ENCODE measurements at places on chromosomes 4 and X.

- DNase-seq, result no peak
These were observed 771 bp downstream of the NAP1L2 start for GRCh38 chrX:73213734-73214425.

DNA sequence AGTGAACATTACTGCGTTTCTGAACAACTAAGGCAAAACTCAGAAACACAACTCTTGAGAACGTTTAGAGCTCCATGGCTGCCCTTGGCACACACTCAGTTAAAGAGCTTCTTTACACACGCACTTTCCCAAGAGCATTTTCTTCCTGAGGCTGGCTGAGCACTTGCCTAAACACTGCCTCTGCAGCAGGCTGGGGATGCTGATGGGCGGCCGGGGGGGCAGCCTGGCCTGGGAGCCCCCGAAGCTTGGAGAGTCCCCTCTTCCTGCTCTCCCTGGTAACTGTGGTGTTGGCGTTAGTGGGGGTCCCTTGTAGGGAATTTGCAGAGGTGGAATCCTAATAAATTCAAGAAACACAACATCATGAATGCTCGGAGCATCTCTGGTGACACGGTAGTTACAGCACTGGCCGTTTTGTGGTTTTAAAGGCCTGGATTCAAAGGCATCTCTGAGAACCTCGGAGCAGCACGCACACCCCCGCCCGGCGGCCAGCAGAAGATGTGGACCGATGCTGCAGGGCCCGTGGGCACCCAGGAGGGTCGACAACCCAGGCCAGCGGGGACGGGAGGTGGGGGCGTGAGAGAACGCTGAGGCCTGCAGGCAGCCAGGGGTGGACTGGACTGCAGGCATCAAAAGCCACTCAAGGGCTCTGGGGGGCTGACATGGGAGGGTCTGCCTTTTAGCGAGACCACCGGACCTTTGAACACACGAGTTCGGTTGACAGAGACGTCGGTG lies 45.4 kb downstream of the FGFRL1 start:
- no peak for DNase-seq

GRCh38 chr4:41448934-41449333 lies 89.0 kb upstream of the LIMCH1 start:
- no peak for DNase-seq

GRCh38 chr4:77827343-77827742 lies 8.2 kb upstream of the CNOT6L start:
- no peak for DNase-seq

DNA sequence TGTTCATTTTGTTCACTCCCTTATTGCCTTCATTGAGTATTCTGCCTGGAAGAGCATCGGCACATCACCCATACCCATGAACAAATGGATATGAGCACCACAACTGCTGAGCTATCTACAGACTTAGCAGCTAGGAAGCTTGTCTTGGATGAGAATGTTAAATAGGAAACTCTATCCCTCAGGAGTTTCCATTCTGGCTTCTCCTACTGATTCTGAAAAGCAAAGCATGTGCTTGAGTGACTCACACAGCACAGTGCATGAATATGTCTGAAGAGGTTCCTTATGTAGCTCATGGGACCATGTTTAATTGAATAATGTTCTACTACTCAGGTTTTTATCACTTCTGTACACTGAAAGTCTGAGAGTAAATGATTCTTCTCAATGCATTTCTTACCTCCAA lies 57.3 kb upstream of the MXRA5 start:
- DNase-seq, result no peak

DNA sequence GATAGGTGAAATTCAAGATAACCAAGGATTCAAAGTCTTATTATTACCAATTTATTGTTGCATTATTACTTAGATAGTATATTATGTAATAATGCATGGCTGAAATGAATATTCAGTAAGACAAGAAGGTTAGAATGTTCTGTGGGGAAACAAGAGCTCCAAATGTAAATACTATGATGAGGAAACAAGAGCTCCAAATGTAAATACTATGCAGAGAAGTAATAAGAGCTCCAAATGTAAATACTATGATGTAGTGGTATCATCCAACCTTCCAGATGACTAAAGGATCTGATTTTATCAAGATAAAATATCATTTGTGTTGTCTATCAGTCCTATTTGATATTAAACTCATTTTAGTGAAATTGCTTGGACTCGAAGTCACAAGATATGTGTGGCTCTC lies 82.2 kb upstream of the PCDH18 start:
- DNase-seq, result no peak

GRCh38 chr4:80803337-80803736 lies 227.2 kb upstream of the BMP3 start:
- DNase-seq, result no peak

DNA sequence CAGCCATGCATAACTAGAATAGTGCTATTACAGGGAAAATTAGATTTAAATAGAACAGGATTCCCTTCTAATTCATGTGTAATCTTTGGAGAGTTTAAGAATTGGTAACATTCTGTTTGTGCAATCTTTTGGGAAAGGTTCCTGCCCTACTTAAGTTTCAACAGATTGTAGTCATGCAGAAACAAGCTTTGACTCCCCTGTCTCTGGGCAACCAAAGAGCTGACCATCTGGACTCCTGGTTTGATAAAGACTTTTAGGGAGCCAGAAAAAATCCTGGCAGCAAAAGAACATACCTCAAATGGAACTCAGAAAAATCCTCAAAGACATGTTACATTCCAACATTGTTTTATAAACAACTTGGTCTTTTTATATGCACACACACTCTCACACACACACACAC lies 191.1 kb upstream of the NEIL3 start:
- no peak for DNase-seq

GRCh38 chr4:101304916-101305315 lies 42.4 kb downstream of the PPP3CA start:
- DNase-seq, result no peak

DNA sequence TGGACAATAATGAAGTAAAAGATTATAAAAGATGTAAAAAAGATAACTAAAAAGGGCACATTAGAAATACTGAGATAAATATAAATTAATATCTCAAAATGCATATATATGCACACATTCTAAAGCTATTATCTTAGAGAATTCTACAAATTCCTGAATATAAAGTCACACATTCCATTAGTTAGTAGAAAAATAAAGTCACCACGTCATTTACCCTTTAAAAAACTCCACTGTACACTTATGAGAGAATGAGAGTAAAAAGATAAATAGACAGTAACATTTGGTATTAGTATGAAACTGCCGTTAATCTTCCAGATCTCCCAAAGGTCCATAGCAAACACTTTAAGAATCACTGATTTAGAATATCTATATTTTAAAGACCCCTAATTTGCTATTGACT lies 67.2 kb upstream of the IL15 start:
- no peak for DNase-seq

- no peak for DNase-seq
These were observed 79.1 kb downstream of the AMOT start for GRCh38 chrX:112761242-112762207.

- DNase-seq, result no peak
These were observed 129.0 kb downstream of the AFF2 start for GRCh38 chrX:148629434-148629833.

DNA sequence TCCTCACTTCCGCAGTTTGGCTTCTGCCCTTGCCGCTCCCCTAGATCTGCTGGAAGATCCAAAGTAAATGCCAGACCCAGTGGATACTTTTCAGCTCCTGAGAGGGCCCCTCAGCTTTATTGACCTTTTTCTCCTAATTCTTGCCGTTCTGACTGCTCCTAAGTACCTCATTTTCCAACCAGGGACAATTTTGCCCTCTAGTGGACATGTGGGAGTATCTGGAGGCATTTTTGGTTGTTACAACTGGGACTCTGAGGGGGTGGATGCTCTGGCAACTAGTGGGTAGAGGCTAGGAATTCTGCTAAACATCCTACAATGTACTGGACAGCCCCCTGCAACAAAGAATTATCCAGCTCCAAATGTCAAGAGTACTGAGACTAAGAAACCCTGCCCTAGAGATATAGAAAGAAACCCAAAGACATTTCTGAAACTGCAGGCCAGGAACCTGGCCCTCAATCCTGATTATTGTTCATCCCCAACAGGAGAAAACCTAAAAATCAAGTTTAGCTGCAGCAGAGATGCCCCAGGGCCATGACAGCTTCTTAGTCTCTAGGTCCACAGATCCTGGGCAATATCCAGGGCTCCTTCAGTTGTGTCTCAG lies 3.4 kb downstream of the TEX13B start:
- DNase-seq, result no peak

- no peak for DNase-seq
These were observed 6.7 kb downstream of the TBL1X start for GRCh38 chrX:9471571-9471985.

DNA sequence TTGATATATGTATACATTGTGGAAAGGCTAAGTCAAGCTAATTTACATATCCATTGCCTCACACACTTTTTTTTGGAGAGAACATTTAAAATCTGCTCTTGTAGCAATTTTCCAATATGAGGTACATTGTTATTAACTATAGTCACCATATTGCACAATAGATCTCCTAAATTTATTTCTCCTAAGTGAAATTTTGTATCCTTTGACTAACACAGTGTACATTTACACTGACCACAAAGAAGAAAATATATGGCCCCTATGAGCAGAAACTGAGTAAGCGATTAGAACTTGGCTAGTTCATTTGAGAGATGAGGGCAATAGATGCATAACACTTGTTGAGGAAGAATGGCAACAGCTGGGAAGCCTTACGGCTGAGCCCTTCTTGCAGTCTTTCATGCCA lies 20.3 kb upstream of the GUCY1B1 start:
- no peak for DNase-seq

GRCh38 chrX:16914058-16914457 lies 32.4 kb upstream of the REPS2 start:
- no peak for DNase-seq

DNA sequence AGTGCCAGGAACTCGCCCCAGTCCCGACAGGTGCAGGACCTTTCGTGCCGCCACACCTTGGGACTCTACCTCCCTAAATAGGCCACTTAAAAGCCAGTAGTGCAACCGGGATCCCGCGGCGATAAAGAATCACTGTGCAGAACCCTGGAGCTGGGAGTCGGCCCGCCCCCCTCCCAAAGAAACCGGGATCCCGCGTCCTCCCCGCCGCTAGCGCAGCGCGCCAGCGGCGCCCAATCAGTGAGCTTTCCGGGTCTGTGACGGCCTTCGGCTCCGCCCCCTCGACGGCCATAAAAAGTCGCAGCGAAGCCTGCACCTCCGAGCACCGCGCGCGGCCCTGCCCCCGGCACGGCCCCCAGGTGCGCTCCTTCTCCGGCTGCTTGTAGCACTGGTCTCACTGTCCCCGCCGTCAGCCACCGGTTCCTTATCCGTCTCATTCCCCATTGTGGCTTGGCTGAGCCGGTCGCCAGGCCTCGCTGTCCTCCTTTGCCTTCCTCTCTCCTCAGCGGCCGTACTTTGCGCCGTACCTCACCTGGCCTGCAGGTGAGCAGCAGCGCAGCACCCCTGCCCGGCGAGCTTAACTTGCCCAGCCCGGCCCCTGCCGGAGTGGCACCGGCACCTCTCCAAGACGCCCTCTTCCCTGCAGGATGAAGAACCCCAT lies at the start of gene LRAT:
Gene LRAT (plus strand): TSS at position 318 of the 658 bp plus-strand sequence. CDS start 327 bp downstream, at position 645.
- no peak for DNase-seq

GRCh38 chrX:155900765-155901164 lies 19.6 kb downstream of the VAMP7 start:
- DNase-seq, result no peak

DNA sequence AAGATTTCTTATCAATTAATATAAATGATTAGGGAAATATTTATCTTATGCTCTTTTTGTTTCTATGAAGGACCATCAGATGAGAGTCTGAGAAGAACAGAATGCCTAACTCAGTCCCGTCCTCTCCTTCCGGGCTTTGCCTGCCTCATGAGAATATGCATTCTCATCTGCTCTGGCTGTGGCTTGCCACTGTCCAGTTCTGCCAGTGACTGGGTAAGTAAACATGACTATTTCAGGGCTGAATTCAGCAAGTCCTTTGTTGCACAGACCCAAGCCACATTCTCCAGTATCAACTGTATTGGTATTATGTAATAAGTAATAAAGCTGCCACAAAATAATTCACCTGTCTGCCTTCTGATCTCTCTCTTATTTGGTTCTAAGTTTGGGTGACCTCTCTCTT lies 110.7 kb downstream of the WDFY3 start:
- DNase-seq, result no peak

- peak; percentile 71 for DNase-seq
These were observed 44.7 kb downstream of the PRPS1 start for GRCh38 chrX:107672955-107673378.

DNA sequence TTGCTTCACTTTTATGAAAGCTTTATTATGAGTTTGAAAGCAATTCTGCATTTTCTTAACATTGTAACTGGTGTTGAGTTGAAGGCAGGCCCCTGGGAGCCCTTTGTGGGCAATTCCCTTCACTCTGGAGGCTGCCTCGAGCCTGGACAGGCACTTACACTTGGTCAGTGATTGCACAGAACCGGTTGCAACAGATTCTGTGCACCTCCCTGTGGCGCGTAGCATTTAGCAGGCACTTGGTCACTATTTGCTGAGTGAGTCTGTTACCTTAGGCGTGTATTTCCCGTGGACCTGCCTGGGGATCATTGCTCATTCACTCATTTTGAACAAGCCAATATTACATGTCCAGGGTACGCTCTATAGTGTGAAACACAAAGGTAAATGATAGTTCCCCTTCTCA lies 80.4 kb downstream of the PTTG2 start:
- DNase-seq, result no peak

GRCh38 chr4:84681486-84682274 lies 98.8 kb downstream of the CDS1 start:
- DNase-seq, result no peak

DNA sequence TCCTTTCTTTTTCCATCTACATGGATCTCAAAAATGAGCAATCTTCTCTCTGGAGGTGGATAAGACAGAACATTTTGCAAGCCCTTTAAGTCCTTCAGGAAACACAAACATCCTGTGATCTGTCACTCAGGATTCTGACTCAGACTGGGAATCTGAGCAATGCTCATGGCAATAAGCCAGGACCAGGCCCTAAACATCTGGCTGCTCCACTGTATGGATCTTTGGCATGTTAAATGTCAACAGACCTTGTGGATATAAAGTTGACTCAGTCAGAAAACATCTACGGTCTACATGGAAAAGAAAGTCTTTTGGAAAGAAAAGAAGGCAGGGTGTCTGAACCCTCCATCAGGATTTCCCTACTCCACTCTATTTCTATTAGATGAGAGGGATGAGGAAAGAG lies 17.8 kb upstream of the CHIC2 start:
- no peak for DNase-seq

GRCh38 chr4:67701517-67701850 lies 529 bp upstream of the UBA6 start:
- DNase-seq, result no peak

GRCh38 chr4:18931643-18932377 lies 910.3 kb upstream of the LCORL start:
- DNase-seq, result no peak

GRCh38 chr4:11338956-11339782 lies 89.5 kb downstream of the HS3ST1 start:
- no peak for DNase-seq

All from activated effector memory CD4-positive, alpha-beta T cell treated with Interleukin-2 at 50 U/mL for 16 hours (primary cell).